ENCODE measurements at places on chromosomes 7 and 10. TPM values are rescaled to one million over a fixed set of nuclear protein-coding genes. Genes with fewer than 3 reads are reported as not detected.

- DNase-seq, result no peak
Measured at GRCh38 chr7:4074994-4075393, 607.1 kb upstream of the FOXK1 start.

DNA sequence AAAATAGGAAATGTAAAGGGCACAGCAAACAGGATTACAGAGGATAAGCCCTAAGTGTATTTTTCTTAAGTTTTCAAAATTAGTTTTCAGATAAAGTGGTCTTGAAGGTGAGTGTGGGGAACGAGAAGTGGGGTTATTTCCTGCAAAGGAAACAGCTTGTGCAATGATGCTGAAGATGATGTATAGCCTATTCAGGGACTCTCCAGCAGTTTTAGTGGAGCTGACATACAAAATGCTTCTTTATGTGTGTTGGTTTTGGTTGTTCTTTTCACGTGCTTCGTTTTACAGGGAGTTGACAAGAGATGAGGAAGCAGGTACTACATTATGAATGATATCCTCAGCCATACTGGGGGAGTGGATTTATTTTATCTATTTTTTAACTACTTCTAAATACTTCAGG lies 20.5 kb downstream of the CASD1 start:
- no peak for DNase-seq

DNA sequence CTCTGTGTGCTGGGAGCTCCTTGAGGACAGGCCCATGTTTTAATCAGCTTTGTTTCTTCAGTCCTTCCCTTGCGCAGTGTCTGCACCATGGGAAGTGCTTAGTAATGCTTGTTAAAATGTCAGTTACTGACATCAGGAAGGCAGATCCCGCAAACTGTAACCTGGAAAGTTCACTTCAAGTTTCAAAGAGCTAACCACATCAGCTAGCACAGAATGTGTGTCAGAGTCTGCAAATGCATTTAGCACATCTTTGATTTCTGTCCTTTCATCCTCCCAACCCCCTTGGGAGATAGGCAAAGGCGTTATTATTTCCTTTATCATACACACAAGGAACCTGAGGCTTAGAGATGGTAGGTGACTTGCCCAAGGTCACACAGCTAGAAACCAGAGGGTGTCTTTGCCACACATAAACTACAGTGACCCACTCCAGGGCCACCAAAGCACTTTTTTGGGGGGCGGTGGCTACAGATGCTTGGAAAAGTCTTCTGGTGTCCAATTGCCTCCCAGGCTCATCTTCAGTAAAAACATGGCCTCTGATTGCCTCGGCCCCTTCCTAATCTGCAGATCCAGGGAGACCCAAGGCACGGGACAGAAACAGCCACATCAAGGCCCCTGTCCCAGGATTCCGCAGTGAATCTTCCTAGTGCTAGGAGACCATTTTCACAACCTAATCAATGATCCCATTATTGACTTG lies 116.2 kb upstream of the GPR26 start:
- DNase-seq, result no peak

- DNase-seq, result no peak
Measured at GRCh38 chr10:103715430-103715829, 139.9 kb downstream of the SH3PXD2A start.

- DNase-seq, result no peak
Measured at GRCh38 chr7:2359610-2360009, 5.0 kb downstream of the EIF3B start.

- no peak for DNase-seq
Measured at GRCh38 chr7:75938921-75939320, 24.0 kb downstream of the POR start.

- no peak for DNase-seq
Measured at GRCh38 chr10:106619346-106619745, 545.2 kb downstream of the SORCS1 start.

- no peak for DNase-seq
Measured at GRCh38 chr7:129144834-129145668, 544 bp downstream of the TSPAN33 start.

- no peak for DNase-seq
Measured at GRCh38 chr7:136194878-136195277, 217.7 kb upstream of the MTPN start.

DNA sequence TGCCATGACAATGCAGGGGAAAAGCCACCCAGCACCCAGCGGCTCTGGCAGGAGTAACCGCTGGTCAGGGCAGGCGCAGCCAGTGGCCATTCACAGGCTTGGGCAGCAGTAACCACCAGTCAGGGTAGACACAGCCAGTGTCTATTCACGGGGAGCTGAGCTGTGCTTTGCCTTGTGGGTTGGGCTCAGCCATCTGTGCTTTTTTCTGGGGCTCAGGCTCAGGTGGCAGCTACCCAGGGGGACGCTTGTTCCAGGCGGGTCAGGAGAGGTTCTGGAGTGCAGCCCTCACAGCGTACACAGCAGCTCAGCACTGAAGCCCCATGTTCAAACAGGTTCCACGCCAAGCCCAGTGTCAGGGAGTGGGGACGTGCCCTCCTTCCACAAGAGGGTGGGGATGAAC lies 28.5 kb downstream of the FOXL3 start:
- DNase-seq, result no peak

- DNase-seq, result no peak
Measured at GRCh38 chr10:283916-284356, 148.7 kb downstream of the ZMYND11 start.

DNA sequence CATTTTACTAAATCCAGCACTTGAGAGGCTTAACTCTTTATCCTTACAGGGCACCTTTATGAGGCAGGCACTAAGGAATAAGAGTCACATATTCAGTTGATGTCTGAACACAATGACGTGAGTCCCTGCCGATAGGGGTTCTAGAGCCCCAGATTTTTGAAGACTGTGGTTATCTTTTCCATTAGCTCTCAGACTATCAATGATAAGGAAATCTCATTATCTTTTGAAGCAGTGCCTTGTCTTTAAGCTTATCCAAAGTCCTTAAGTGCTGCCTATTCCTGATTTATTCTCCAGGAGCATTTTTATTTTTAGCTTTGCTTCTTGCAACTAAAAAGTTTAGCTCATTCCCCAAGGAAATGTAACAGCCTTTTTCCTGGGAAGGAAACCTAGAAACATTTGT lies 444.1 kb upstream of the LRRN3 start:
- no peak for DNase-seq

DNA sequence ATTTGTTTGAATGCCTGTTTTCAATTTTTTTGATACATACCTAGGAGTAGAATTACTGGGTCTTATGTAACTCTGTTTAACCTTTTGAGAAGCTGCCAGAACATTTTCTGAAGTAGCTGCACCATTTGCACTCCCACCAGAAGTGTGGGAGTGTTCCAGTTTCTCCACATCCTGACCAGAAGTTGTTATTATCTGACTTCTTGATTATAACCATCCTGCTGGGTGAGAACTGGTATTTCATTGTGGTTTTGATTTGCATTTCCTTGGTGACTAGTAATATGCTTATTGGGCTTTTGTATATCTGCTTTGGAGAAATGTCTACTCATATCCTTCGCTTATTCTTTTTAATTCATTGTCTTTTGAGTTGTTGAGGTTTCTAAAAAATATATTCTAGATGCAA lies 117.2 kb upstream of the GLCCI1 start:
- DNase-seq, result no peak

- DNase-seq, result no peak
Measured at GRCh38 chr10:12006671-12007070, 35.9 kb downstream of the UPF2 start.

- DNase-seq, result peak; percentile 76
Measured at GRCh38 chr10:1420661-1421362, 316.5 kb downstream of the ADARB2 start.

DNA sequence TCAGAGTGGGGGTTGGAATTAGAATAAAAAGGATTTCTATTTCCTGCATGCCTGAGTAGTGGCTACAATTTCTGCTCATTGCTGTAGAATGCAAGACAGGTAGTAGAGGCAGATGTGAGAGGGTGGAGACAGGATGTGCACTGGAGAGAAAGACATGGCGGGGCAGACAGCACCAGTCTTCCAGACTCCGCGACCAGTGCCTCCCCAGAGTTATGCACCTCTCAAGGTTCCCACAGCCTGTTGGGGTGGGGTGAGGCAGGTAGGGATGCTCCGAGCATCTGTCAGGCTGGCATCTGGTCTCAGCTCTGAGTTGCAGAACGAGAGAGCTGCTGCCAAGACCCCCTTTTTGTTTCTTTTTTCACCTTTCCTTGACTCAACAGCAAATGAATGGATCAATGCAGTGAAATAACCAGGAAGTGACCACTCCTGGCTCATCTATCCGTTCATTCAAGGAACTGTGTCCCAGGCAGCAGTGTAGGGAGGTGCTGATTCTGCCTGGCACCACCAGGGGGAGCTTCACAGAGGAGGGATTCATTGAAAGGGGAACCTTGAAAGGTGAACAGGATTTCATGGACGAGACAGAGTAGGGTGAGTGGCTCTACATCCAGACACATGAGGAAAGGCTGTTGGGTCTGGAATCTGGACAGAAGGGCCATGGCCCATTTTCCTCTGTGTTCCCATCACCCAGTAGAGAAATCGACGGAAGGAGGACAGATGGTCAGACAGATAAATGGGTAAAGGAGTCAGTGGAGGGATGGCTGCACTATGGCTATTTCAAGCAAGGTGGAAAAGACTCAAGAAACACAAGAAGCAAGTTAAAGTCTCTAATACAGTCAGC lies 17.2 kb upstream of the SLC18A3 start:
- peak; percentile 45 for DNase-seq

GRCh38 chr7:42662862-42663261 lies 249.0 kb downstream of the C7orf25 start:
- DNase-seq, result no peak

GRCh38 chr7:139953229-139953628 lies 109.5 kb downstream of the PARP12 start:
- no peak for DNase-seq

- DNase-seq, result no peak
Measured at GRCh38 chr10:3258394-3258793, 85.8 kb upstream of the PITRM1 start.

GRCh38 chr7:127413962-127414361 lies 21.5 kb upstream of the ZNF800 start:
- DNase-seq, result no peak

GRCh38 chr10:122280156-122280555 lies 9.1 kb downstream of the BTBD16 start:
- no peak for DNase-seq

- no peak for DNase-seq
Measured at GRCh38 chr10:89134963-89135362, 72.2 kb downstream of the CH25H start.

DNA sequence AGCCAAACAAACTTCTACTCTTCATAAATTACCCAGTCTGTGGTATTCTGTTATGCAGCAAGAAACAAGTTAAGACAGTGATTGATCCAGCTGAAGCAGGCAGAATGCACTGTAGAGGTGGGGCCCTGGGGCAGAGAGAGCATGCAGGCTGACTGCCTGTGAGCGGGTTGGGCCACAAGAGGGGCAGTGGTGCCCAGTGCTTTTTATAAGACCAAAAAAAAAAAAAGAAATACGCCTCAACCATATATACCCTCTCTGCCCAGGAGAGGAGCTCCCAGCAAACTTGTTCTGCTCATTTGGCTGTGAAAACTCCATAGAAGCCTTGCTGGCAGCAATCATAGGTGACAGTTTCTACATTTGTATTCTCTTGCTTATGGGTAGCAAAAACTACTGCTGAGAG lies 104.7 kb downstream of the SORBS1 start:
- DNase-seq, result no peak

DNA sequence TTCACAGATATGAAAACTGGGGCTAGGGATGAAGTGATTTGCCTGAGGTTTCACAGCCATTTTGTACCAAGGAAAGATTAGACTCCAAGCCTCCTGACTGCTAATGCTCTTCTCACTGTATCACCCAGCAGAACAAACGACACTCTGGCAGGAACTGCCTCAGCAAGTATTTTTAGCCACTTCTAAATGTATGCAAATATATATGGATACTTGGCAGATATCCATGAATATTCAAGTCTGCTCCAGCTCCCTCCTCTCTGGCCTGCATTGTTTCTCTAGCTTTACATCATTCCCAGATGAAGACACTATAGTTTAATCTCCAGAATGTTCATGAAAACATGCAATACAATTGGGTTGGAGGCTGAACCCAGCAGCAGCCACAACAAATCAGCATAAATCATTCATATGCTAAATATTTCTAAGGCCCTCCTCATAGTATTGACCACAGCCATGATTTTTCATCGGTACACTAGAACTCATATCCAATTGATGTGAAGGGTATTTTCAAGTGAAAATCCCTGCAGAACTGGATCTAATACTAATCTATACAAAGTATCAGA lies 65.5 kb downstream of the HPSE2 start:
- no peak for DNase-seq

- no peak for DNase-seq
Measured at GRCh38 chr7:1200045-1200444, 32.6 kb upstream of the UNCX start.

GRCh38 chr10:10294184-10294880 lies 723.3 kb upstream of the CELF2 start:
- DNase-seq, result no peak

GRCh38 chr10:82228701-82229100 lies 353.7 kb downstream of the NRG3 start:
- no peak for DNase-seq

GRCh38 chr10:71999360-72000072 lies 35.3 kb downstream of the CHST3 start:
- DNase-seq, result peak; percentile 71

- peak; percentile 40 for DNase-seq
Measured at GRCh38 chr10:49594594-49594993, 15.5 kb upstream of the SLC18A3 start.

DNA sequence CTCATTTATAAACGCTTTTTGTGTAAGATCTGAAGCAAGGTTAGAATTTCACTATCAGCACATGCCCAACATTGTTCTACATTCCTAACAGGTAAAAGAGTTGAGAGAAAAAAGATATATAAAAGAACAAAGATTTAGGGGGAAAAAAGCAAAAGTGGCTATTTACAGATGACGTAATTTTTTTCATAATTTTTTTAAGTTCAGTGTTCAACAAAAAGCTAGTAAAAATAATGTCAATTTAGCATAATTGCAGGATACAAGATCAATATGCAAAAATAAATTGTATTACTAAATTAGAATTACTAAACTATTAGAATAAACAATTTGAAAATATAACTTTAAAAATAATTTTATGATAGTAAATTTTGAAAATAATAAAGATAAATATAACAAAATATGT lies 405.0 kb downstream of the SEMA3D start:
- DNase-seq, result no peak

GRCh38 chr7:98116656-98117461 lies 10.2 kb downstream of the LMTK2 start:
- DNase-seq, result peak; percentile 27

- no peak for DNase-seq
Measured at GRCh38 chr7:131493581-131493980, 62.8 kb downstream of the PODXL start.

- DNase-seq, result peak; percentile 71
Measured at GRCh38 chr7:151091431-151091830, 5.2 kb downstream of the AGAP3 start.

Gene CRYGN
- polyA plus RNA-seq, result 0.36 TPM

Gene NPFFR1
- polyA plus RNA-seq, result 0.31 TPM

Gene GPR15LG
- 1.4 TPM for polyA plus RNA-seq

Gene PNLIPRP2
- 11.9 TPM for polyA plus RNA-seq

Gene ASCC1
- polyA plus RNA-seq, result 23.1 TPM

Gene ZNF467
- polyA plus RNA-seq, result 6.0 TPM

Gene RASSF4
- polyA plus RNA-seq, result 26.0 TPM

Gene AQP1
- polyA plus RNA-seq, result 81.6 TPM

Gene GNGT1
- not detected for polyA plus RNA-seq

Gene C10orf62
- polyA plus RNA-seq, result 0.09 TPM

Gene GIMAP6
- 10.7 TPM for polyA plus RNA-seq

Gene PRTFDC1
- 34.3 TPM for polyA plus RNA-seq
